Naive thymus-derived CD4-positive, alpha-beta T cell (primary cell): ENCODE measurements at places on chromosomes 7 and 10. TPM values are rescaled to one million over a fixed set of nuclear protein-coding genes. Genes with fewer than 3 reads are reported as not detected.
A peak's percentile ranks its signal among the peaks of the same experiment; 100 is the strongest.

Gene PON1
- total RNA-seq = not detected

Gene FRMD4A
- total RNA-seq = 0.53 TPM

DNA sequence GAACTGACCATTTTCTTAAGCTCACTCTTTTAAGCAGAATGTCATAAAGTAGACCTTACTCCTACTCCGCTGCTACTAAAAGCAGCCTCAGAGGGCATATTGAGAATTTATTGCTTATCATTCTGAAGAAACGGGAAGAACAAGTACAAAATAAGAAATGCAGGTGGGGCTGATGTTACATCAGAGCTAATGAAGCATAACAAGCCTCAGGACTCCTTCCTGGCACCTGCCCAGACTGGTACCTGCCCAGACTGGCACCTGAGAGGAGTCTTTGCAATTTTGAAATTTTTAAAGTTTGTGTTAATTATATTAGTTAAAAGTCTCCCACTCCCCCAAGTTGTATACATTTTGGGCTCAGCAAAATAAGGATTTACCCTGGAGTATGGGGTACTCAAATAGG, 162.4 kb downstream of the SEMA3E start:
- DNase-seq = no peak

- DNase-seq = peak; percentile 76
Observed at GRCh38 chr10:128069351-128070051, 56.7 kb downstream of the MKI67 start.

DNA sequence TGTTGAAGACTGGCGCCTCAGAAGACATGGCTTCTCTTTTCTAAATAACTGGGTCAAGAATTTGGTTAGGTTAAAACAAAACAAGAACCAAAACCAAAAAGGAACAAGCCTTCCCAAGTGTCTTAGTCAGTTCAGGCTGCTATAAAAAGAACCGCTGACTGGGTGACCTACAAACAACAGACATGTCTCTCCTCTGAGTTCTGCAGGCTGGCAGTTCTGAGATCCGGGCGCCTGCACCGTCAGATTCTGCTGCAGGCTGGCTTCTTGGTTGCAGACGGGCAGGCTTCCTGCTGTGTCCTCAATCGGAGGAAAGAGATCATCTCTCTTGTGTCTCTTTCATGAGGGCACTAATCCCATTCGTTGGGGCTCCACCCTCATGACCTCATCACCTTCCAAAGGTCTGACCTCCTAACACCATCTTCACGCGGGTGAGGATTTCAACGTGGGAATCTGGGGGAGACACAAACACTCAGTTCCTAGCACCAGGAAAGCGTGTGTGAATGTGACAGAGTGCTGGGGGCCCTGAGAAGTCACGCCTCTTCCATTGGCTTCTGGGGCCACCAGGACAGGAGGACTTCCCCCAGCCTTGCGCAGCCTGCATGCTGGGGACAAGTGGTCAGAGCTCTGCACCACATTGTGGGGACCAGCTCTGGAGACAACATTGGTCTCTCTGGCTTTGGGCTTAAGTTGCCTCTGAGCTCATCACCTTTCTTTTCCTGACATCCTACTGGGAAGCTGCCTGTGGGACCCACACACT, 63.1 kb downstream of the ASB13 start:
- DNase-seq = no peak
